AG09319 (cell line): ENCODE measurements at places on chromosomes 5 and 9.

DNA sequence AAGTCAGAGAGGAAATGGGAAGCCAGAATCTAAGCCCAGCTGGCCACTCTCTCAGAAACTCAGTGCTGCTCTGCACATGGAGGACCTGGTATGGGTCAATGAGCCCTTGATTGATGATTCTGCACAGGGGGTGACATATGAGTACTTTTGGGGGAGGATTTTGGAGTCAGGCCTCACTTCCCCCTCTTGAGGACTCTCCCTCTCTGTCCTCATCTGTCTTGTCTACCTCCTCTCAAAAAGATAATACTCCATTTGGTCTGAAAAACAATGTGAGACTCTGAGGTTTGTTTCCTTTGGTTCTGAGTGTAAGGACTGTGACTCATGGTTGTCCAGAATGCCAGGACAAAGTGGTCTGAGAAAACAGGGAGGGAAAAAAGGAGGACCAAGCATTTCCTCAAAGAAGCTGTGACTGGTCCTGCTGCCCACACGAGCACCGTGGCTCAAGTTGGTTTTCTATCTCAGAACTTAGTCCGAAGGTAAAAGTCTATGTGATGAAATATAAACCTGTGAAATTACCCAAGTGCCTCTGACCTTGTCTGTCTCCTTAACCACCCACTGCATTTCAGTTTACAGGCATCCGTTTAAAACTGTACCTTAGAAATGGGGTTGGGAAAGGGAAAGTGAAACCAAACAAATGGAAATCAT, 11.1 kb downstream of the TTC39B start:
- no peak for DNase-seq

- no peak for DNase-seq
These were observed 150.2 kb upstream of the PAPPA start for GRCh38 chr9:116003397-116003796.

GRCh38 chr9:251398-251797, 36.7 kb downstream of the DOCK8 start:
- no peak for DNase-seq

- no peak for DNase-seq
These were observed 1.0 kb downstream of the BASP1 start for GRCh38 chr5:17218353-17219005.

- DNase-seq: no peak
These were observed 185.6 kb upstream of the TLX3 start for GRCh38 chr5:171123417-171123816.

GRCh38 chr5:88719434-88719833, 163.6 kb downstream of the MEF2C start:
- no peak for DNase-seq

GRCh38 chr5:7754997-7755596, 95.8 kb downstream of the CFAP90 start:
- no peak for DNase-seq

DNA sequence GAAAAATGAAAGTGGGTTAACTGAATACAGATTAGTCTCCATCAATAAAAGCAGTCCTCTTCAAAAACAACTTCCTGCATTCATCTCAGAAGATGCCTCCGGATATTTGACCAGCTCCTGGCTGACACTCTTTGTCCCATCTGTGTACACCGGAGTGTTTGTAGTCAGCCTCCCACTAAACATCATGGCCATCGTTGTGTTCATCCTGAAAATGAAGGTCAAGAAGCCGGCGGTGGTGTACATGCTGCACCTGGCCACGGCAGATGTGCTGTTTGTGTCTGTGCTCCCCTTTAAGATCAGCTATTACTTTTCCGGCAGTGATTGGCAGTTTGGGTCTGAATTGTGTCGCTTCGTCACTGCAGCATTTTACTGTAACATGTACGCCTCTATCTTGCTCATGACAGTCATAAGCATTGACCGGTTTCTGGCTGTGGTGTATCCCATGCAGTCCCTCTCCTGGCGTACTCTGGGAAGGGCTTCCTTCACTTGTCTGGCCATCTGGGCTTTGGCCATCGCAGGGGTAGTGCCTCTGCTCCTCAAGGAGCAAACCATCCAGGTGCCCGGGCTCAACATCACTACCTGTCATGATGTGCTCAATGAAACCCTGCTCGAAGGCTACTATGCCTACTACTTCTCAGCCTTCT, 16.6 kb downstream of the F2R start:
- no peak for DNase-seq

DNA sequence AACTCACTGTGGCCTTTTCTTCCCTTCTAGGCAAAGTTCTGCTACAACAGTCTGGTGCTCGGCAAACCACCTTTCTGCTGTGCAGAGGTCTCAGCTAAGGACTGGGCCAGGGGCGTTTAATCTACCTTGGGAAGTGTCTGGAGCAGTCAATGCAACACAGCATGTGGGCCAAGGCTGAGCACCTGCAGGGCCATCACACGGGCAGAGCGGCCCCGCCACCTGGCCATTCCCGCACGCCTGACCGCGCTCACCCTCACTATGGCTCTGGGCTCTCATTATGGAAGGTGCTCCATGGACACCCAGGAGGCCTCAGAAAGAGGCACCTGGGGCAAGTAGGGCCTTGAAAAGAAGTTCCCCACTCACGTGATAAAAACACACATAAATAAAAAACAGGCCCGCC, 65.7 kb upstream of the TBC1D9B start:
- DNase-seq: no peak

GRCh38 chr5:89396278-89396954, 513.4 kb upstream of the MEF2C start:
- no peak for DNase-seq

- no peak for DNase-seq
These were observed 676.5 kb downstream of the DMRTA1 start for GRCh38 chr9:23123048-23123632.
